CD8-positive, alpha-beta memory T cell (primary cell): ENCODE measurements at places on chromosomes 16 and 17.
A peak's percentile ranks its signal among the peaks of the same experiment; 100 is the strongest.

- DNase-seq = peak; percentile 12
Measured at GRCh38 chr17:80868022-80868609, 123.5 kb upstream of the CHMP6 start.

- DNase-seq = peak; percentile 40
Measured at GRCh38 chr16:68229431-68230175, 6.3 kb downstream of the ESRP2 start.

DNA sequence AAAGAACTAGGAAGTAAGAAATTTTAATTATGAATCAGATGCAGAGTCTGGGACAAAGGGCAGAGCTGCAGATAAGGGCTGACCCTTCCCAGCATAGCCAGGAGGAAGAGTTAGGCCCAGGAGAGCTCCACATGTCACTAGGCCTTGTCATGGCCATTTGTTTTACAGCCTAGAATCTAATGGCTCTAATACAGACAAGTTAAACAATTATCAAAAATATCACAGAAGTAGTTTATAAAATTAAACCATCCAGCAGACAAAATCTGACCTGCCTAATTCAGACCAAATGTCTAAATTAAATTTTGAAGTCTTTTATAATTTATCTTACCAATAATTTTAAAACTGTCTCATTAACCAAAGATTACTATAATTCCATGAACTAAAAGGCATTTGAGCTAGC lies 1369.5 kb downstream of the CDH11 start:
- no peak for DNase-seq

DNA sequence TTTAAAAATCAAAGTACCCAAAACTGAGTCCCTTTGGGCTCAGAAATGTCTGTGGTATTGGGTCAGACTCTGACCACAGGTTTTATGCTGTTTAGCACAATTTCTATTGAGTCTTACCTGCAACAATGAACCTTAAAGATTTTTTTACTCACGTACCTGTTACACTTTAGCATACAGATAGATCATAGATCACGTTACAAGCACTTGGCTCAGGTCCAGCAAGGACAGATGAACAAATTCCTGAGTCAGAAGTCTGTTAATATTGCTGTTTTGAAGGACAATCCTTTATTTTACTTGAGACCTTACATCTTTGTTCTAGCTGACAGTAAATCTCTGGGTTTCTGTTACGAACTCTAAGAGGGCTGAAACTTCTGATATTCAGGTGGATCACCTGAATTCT lies 12.8 kb downstream of the SLC7A6OS start:
- no peak for DNase-seq

DNA sequence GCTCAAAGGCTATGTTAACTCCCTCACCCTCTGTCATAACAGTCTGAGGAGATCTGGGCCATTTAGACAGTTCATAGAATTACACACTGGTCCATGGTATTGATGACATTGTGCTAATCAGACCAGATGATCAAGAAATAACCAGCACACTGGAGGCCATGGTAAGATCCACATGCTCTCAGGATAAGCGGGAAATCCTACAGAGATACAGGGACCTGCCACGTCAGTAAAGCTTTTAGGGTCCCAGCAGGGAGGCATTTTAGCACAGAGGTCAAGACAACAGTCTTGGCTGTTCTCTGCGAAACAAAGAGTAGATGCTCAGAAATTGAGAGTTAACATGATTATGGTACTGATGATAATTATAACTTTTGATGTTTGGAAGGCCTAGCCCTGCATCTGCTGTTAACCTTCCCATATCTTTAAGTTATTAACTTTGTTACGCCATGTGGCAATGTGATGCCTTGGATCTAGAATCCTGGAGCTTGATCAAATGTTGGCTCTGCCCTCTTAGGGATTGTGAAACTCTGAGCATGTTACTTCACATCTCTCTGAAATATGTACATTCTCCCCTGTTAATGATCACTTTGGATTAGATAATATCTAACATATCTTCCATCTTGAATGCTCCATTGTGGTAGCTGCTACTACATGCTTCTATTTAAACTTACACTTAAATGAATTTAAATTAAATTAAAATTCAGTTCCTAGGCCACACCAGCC lies 172.0 kb upstream of the SOX9 start:
- DNase-seq = no peak

GRCh38 chr17:39753514-39754160 lies 15.9 kb downstream of the GRB7 start:
- no peak for DNase-seq

DNA sequence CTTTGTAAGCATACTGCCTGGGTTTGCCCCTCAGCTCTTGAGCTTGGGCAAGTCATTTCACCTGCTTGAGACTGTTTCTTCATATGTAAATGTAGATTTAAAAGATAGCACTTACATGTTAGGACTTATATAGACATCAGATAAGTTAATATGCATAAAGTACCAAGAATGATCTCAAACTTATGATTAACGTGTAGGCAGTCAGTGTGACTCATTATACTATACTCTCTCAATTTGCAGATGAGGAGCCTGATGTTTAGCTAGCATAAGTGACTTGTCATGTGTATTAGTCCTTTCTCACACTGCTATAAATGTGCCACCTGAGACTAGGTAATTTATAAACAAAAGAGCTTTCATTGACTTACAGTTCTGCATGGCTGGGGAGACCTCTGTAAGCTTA lies 690.5 kb downstream of the KCNJ2 start:
- DNase-seq = no peak

- DNase-seq = no peak
Measured at GRCh38 chr16:50552476-50553101, 4.4 kb downstream of the NKD1 start.

DNA sequence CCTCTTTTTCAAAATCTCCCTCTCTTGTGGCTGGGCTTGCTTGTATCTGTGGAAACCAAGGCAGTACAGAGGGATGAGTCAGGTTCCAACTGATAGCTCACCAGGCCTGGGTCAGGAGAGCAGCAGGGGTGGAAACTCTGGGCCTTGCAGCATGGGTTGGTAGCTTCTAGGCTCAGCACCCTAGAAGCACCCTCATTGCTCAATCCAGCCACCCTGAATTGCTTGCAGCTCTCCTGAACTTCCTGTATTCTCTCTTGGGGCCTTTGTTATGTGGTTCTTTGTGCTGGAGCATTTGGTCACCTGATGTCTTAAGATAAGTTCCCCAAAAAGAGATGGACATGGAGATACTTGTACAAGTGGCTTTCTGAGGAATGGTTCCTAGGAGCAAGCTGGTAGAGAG lies 169.4 kb downstream of the IRX5 start:
- DNase-seq = no peak

DNA sequence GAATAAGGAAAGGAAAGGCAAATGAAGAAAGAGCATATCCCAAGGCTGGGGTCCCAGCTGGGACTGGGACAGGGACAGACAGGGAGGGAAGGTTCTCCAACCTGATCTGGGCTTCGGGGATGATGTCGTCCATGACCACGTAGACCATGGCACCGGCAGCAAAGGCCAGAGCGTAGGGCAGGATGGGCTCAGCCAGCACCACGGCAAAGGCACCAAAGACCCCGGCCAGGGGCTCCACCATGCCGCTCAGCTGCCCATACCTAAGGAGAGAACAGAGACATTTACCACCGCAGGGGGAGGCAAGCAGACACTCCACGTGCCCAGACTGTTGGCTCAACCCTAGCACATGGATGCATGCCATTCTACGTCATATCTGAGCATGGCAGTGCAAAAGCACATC lies 443.8 kb downstream of the SLC39A11 start:
- no peak for DNase-seq

DNA sequence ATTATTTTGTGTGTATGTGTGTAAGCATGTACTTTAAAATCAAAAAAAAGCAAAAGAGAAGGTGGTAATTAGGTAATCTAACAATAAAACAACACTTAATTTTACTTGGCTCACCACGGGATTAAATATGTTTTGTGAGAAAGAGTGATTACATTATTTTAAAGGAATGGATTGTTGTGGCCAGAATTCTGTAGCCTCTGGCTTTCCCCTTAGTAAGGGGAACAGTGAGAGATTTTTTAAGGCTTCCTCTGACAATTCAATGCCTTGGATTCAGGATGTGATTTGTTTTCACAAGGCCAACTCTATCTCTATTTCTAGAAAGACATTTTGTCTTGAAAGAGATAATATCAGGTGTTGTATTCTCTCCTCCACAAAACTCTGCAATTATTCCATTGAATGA lies 560.3 kb upstream of the CDH8 start:
- DNase-seq = no peak

DNA sequence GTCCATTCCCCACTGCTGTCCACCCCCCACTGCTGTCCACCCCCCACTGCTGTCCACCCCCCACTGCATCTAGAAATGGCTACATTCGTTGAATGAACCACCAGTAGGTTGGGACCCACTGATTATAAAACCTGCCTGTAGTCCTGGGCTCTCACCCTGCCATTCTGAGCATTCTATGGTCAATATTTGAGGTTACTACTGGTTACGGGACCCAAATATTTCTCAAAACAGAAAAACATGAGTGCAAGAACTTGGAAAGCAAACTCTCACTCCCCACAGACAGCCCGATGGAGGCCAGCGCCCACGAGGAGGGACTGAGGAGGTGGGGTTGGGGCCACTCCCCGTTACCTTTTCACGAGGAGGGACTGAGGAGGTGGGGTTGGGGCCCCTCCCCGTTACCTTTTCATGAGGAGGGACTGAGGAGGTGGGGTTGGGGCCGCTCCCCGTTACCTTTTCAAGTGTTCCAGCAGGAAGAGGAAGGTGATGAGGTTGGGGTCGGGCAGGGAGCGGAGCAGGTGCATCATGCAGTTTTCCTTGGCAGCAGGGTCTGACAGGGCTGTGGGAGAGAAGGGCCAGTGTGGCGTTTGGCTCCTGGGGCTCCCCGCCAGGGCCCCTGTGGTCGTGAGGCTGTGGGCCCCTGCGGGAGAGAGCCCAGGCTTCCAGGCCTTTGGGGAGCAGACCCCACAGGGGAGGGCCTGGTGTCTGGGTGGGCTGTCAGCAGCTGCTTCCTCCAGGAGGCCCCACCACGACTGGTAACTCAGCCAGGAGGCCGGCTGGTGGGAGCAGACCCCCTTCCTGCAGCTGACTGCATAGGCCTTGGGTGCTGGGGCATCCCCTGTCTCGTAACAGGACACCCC lies 12.5 kb downstream of the TIMM22 start:
- DNase-seq = no peak

- DNase-seq = no peak
Measured at GRCh38 chr16:414395-415169, 10.9 kb upstream of the RAB11FIP3 start.

DNA sequence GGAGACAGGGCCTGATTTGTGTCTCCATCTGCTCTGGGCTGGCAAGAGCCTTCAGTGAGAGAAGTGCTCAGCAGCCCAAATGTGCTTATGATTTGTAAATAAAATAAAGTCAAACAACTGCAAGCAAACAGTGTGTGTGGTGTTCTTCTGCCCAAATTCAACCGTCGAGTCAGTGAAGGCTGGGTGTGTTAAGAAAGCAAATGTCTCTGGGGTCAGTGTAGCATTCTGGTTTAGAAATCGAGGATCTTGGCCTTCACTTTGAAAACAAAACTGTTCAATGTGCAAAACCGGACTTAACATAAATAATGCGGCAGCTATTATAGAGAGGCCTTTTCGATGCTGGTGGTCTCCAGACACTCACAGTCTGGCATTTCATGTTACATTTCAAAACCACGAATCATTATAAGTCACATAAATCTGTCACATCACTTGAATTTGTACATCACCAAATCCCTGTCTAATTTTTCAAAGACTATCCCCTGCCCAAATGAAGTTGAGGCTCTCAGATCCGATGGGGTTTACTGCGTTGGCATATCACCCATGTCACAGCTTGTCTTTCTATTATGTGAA lies 158.6 kb upstream of the MYOCD start:
- DNase-seq = no peak

DNA sequence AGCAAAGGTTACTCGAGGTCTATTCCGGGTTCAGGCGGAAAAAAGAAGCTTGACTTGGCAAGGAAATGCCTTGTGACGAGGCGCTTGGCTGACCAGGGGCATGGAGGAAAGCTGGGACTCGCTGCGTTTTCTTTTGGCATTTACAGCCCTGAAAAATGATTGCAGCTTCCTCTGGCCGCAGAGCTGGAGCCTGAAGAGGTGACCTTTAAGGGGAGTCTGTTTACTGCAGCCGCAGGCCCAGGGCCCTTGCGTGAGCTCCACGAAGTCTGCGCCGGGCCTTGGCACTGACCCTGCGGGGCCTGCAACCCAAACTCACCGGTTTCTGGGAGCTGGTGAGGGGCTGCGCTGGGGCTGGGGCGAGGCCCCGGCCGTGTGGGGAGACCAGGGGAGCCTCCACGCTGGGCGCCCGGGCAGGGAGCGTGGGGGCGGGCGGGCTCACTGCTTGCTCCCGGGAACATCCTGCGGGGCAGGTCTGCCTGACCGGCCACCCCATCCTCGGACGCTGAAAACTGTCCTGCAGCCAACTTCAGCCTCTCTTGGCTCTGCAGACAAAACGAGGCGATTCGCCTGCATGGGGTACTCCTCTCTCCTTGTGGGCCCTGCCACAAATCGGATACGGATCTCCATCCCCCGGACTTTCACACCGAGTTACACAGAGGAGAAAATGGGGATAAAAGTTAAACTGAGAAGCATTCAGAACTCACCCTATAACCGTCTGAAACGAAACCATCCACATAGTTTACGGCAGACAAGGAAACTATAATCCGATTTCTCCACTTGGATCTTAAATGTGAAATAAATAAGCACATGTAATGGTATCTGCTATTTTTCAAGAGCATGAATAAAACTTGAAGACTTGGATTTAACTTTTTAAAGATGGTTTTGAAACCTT lies 206.3 kb upstream of the FOXF1 start:
- no peak for DNase-seq

DNA sequence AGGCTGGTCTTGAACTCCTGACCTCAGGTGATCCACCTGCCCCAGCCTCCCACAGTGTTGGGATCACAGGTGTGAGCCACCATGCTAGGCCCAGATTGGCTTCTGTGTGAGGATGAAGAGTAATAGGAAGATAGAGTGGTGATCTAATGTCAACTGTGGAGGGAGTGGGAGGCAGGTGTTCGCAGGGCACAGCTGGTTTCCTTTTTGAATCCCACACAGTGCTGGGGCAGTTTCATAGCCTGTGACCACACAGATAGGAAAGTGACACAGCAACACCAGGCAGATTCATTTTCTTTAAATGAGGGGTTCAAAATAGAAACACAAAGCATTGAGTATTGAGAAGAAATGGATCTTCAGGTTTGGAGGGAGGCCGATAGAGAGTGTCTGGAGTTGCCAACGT lies 540.3 kb downstream of the WWOX start:
- DNase-seq = no peak

- no peak for DNase-seq
Measured at GRCh38 chr17:73196500-73196899, 3.6 kb downstream of the COG1 start.

- peak; percentile 20 for DNase-seq
Measured at GRCh38 chr17:76968707-76969597, 100.7 kb downstream of the MGAT5B start.
